ENCODE measurements at places on chromosomes 4 and X.

GRCh38 chr4:154452798-154453346 is 38.7 kb downstream of the DCHS2 start:
- H3K27me3 ChIP-seq: peaks cover 3% of the 10 kb centered on the region
- no peak overlapping the region for H3K4me3 ChIP-seq
- no peaks in the 10 kb centered on the region for H3K4me1 ChIP-seq
- H3K36me3 ChIP-seq: no peaks in the 10 kb centered on the region

DNA sequence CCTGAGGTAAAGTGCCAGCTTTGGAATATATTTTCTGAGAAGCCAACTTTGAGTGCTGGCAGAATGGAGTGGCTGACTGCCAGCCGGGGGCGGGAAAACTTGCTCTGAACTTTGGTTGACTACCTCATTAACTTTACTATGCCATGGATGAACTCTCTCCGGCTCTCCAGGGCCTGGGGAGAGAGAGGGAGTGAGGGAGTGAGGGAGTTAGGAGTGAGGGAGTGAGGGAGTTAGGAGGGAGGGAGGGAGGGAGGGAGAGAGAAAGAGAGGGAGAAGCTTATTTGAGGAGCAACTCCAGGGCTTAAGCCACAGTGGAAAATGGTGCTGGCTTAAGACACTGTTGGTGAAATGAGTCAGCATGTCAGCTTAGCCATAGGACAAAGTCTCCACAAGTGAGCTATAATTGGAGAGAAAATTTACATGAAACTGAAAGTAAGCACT is 280.9 kb upstream of the RPS6KA3 start:
- H3K27ac ChIP-seq: no peak overlapping the region
- H3K27me3 ChIP-seq: no peaks in the 10 kb centered on the region
- H3K4me1 ChIP-seq: no peaks in the 10 kb centered on the region
- H3K36me3 ChIP-seq: no peaks in the 10 kb centered on the region

- H3K4me1 ChIP-seq: no peaks in the 10 kb centered on the region
- no peak overlapping the region for H3K4me3 ChIP-seq
- no peaks in the 10 kb centered on the region for H3K36me3 ChIP-seq
- no peak for DNase-seq
- no peak overlapping the region for H3K27ac ChIP-seq
Observed at GRCh38 chr4:89839558-89839957, 2.6 kb upstream of the SNCA start.

GRCh38 chr4:3436048-3436797 is 5.5 kb upstream of the HGFAC start:
- H3K27me3 ChIP-seq: no peaks in the 10 kb centered on the region
- H3K4me1 ChIP-seq: no peaks in the 10 kb centered on the region
- H3K36me3 ChIP-seq: no peaks in the 10 kb centered on the region
- no peak overlapping the region for H3K27ac ChIP-seq
- no peak for DNase-seq

- no peaks in the 10 kb centered on the region for H3K36me3 ChIP-seq
- peaks cover 15% of the 10 kb centered on the region for H3K4me1 ChIP-seq
- H3K4me3 ChIP-seq: peak overlapping the region; percentile 13
- no peak for DNase-seq
- no peak overlapping the region for H3K27ac ChIP-seq
- no peaks in the 10 kb centered on the region for H3K27me3 ChIP-seq
Observed at GRCh38 chr4:137700751-137701150, 168.5 kb upstream of the PCDH18 start.

DNA sequence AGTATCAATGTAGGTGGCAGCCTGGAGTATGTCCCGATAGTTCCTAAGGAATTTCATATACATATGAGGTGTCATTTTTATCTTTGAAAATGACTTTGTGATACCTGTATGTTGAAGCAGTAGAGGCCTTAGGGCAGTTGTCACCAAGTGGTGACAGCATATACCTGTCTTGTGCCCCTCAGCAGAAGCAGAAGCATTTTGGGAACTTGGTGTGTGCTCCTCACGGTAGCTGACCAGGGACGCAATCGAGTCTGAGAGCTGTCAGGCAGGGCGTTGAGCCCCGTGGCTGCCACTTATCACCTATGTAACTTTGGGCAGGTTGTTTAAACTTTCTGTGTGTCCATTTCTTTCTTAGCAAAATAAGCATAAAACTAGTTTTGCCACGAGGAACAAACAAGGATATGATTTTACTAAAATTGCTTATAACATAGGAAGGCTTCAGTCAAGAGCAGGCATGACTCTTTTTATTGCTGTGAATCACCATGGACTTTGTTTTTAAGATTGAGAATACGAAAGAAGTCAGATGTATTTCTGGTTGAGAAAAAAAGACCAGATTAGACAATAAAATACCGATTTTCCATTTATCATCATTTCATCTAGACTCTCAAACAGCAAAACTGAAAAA is 161.5 kb downstream of the CPE start:
- H3K4me3 ChIP-seq: no peak overlapping the region
- no peaks in the 10 kb centered on the region for H3K36me3 ChIP-seq
- DNase-seq: no peak
- H3K27me3 ChIP-seq: no peaks in the 10 kb centered on the region
- no peak overlapping the region for H3K27ac ChIP-seq

GRCh38 chrX:1172496-1172895 is 40.0 kb downstream of the CRLF2 start:
- no peak for DNase-seq
- no peak overlapping the region for H3K27ac ChIP-seq
- H3K36me3 ChIP-seq: no peaks in the 10 kb centered on the region
- no peaks in the 10 kb centered on the region for H3K4me1 ChIP-seq
- H3K27me3 ChIP-seq: no peaks in the 10 kb centered on the region

DNA sequence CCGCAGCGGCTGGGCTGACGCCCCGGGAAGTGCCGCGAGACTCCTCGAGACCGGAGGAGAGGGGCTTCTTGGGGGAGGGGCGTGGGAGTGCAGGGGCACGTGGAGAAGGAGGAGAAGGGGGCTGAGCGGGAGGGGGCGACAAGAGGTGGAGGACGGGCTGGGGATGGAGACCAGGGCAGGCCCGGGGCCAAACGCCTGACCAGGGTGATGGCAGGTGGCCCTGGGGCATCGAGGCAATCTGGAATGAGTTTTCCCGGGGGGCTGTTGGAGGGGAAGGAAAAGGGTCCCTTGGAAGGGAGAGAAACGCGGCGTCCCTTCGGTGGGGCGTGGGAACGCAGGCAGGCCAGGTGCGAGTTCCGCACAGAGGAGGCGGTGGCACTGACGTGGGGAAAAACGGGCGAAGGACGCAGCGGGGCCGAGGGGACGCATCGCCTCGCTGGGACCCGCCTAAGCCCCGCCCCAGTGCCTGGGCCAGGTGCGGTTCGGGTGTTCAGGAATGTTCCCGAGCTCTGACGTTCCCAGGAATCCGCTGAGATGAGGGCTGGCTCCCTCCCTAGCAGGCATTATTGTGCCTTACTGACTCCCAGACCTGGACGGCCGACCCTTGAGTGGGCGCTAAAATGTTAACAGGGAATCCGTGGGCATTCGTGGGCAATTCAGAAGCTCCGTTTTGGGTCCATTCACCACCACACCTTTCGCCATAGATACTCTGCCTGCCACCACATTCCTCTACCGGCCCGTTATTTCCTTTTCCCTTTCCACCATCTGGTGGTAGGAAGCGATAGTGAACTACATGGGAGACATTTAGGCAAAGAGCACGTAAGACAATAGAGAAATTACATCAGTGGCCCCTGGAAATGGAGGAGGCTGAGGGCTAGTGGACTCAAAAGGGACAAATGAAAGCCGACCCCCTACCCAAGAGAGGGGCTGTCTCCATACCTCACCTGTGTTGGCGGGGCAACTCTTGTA is 795 bp upstream of the SH3KBP1 start:
- H3K4me3 ChIP-seq: peak overlapping the region; percentile 94
- no peaks in the 10 kb centered on the region for H3K27me3 ChIP-seq
- H3K36me3 ChIP-seq: no peaks in the 10 kb centered on the region
- peak; percentile 27 for DNase-seq

DNA sequence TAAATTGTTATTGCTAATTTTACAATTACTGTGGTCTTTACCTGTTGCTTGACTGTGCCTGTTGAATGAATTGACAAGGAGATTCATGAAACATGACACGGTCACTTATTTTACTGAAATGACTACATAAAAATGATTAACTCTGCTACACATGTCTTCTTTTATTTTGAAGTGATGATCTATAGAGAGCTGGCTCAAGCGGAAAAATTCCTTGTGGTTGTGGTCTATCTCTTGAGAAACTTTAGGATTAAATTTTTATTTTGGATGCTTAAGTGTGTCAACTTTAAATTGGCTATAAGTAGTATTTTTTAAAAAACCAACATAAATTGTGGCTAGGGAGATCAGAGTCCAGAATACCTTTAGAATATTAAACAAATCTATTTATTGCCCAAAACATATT is 131.8 kb upstream of the PITX2 start:
- no peak overlapping the region for H3K27ac ChIP-seq
- no peak for DNase-seq
- H3K4me3 ChIP-seq: no peak overlapping the region
- H3K27me3 ChIP-seq: no peaks in the 10 kb centered on the region

- no peak for DNase-seq
- peak overlapping the region; percentile 90 for H3K27ac ChIP-seq
- H3K4me1 ChIP-seq: no peaks in the 10 kb centered on the region
- no peaks in the 10 kb centered on the region for H3K36me3 ChIP-seq
- peak overlapping the region; percentile 89 for H3K4me3 ChIP-seq
- no peaks in the 10 kb centered on the region for H3K27me3 ChIP-seq
Observed at GRCh38 chrX:135520022-135520552, 373 bp upstream of the INTS6L start.

DNA sequence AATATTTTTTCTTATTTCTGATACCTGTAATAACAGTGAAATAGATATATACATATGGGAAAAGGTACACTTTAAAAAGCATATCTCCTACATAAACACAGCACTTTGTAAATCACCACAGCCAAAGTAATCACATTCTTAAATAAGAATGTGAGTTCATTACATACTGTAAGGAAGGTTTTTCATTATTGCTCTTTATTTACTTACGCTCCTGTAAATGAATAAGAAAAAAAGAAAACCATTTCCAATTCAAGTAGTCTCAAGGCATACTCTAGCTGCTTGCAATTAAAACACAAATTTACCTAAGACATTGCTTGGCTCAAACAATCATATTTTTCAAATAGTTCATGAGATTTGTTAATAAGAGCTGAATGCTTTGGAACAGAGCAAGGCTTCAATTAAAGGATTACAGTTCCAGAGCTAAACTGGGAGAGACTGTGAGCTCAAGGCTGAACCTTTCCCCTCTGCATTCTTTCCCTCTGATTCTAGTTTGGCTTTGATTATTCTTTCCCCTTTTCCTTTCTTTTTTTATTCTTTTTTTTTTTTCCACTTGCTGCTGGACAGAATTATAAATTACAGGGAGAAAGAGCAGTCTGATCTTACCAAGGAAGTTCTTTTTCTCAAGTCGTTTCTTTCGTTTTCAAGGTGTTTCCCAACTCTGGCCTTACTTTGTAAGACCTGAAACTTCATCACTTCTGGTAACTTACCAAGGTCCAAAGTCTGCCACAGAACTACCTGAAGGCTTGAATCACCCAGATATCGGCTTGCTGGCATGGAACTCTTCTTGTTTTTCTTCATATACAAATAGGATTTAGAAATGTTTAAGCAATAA is 278.3 kb downstream of the INPP4B start:
- no peak for DNase-seq
- no peak overlapping the region for H3K4me3 ChIP-seq
- peaks cover 11% of the 10 kb centered on the region for H3K4me1 ChIP-seq
- no peaks in the 10 kb centered on the region for H3K36me3 ChIP-seq
- no peak overlapping the region for H3K27ac ChIP-seq

DNA sequence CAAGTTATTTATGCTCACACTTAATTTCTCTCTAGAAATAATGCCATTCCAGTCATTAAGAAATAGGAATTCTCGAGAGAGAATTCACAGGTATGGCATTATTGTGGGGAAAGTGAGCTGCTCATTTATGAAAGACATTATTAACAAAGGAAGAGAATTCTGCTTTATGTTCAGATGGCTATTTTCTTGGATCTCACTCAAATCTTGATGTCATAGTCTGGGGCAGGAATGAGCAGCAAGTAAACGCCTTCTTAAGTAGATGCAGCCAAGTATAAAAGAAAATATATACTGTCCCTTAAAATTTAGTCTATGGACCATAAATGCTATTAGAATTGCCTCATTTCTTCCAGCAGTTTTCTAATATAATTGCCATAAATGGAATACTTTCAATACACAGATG is 58.2 kb upstream of the FBXW7 start:
- no peak overlapping the region for H3K27ac ChIP-seq
- no peak for DNase-seq

- H3K4me3 ChIP-seq: no peak overlapping the region
- H3K4me1 ChIP-seq: peaks cover 36% of the 10 kb centered on the region
- no peak overlapping the region for H3K27ac ChIP-seq
- no peak for DNase-seq
- no peaks in the 10 kb centered on the region for H3K36me3 ChIP-seq
Observed at GRCh38 chr4:789571-790465, 36.1 kb downstream of the CPLX1 start.

DNA sequence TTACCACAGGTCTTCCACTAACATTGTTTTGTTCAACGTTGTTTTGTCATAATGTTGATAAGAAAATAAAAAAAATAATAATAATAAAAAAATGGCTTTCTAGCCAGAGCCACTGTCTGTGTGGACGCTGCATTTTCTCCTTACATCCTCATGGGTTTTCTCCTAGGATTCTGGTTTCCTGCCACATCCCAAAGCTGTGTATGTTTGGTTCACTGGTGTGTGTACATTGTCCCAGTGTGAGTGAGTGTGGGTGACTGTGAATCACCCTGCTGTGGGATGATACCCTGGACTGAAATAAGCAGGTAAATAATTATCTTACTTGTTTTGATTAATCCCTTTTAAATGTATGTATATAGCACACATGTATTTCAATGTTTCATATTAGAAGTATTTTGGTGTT is 2154.4 kb upstream of the AGA start:
- no peaks in the 10 kb centered on the region for H3K36me3 ChIP-seq
- no peaks in the 10 kb centered on the region for H3K27me3 ChIP-seq
- no peaks in the 10 kb centered on the region for H3K4me1 ChIP-seq
- no peak overlapping the region for H3K27ac ChIP-seq
- no peak overlapping the region for H3K4me3 ChIP-seq
- DNase-seq: no peak

DNA sequence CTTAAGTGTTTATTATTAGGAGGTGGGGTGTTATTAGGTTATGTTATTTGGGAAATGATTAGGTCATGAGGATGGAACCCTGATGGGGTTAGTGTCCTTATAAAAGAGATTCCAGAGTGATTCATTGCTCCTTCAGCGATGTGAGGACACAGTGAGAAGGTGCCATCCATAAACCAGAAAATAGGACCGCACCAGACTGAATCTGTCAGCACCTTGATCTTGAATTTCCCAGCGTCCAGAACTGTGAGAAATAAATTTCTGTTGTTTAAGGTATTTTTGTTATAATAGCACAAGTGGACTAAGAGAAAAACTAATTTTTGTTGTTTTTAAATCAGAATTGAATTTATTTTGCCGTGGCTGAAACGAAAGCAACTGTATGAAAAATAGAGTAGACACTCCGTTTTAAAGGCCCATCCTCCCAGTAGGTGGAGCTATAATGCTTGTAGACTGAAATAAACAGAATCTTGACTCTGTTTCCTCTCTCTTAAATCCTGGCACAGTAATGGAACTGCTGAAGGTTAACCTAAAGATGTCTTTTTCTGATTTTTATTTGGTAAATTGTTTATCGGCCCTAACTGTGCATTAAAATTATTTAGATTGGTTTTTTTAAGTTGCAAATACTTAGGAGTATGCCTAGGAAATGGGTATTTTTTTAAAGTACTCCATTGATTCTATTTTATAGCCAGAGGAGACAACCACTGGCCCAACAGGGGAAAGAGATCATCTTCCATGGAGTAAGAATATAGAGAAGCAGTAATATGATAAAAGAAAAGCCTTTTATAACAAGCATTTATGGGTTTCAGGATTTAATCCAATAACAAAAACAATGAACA is 133.2 kb upstream of the ADAMTS3 start:
- H3K27ac ChIP-seq: no peak overlapping the region
- H3K4me3 ChIP-seq: peak overlapping the region; percentile 41
- no peak for DNase-seq
- no peaks in the 10 kb centered on the region for H3K36me3 ChIP-seq
- H3K27me3 ChIP-seq: no peaks in the 10 kb centered on the region
- H3K4me1 ChIP-seq: no peaks in the 10 kb centered on the region

All from heart left ventricle (tissue), 16 donors.